ENCODE measurements at places on chromosomes 12 and 14. TPM values are rescaled to one million over a fixed set of nuclear protein-coding genes. Genes with fewer than 3 reads are reported as not detected.

Gene LMNTD1
- total RNA-seq, result not detected

- DNase-seq, result no peak
These were observed 2.0 kb upstream of the LRP1-AS start for GRCh38 chr12:57149245-57149900.

DNA sequence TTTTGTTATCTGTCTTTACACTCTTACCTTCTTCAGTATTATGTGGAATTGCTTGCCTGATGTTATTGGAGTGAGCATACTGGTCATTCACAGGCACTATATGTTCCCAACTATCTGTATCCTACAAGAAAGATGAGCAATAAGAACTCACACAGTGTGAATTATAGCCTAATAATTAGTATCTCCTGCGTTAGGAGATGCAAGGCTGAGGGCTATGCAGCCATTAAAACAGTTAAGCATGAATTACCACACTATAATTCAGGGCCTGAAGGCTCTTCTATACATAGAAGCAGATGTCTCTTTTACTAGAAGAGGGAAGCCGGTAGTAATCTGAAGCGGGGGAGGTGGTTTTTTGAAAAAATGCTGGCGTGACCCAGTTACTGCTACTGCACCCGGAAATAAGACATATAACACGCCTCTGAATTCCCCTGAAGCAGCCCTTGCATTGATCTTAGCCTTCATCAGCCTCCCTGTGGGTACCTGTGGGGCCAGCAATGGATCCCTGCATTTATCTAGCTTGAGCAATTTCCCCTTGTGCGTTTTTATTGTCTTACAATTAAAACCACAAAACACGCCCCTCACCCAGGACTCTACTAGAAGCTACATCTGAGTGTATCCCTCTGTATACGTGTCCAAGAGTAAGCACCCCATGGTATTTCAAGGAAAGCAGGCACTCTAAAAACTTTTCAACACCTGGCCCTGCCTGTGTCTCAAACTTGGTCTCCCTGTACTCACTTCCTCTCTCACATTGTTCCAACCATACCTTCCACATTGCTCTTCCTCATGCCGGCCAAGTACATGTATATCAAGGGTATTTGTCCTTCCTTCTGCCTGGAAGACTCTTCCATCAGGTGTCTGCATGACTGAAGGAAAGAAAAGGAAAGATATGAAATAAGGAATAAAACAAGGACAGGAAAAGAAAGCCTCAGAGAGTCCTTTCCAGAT is 210.9 kb upstream of the ARID2 start:
- peak; percentile 18 for DNase-seq

Gene CIROP
- not detected for total RNA-seq

GRCh38 chr14:101516401-101516800 is 44.9 kb upstream of the DIO3 start:
- no peak for DNase-seq

- DNase-seq, result no peak
These were observed 50.5 kb upstream of the PWP1 start for GRCh38 chr12:107635139-107635538.

DNA sequence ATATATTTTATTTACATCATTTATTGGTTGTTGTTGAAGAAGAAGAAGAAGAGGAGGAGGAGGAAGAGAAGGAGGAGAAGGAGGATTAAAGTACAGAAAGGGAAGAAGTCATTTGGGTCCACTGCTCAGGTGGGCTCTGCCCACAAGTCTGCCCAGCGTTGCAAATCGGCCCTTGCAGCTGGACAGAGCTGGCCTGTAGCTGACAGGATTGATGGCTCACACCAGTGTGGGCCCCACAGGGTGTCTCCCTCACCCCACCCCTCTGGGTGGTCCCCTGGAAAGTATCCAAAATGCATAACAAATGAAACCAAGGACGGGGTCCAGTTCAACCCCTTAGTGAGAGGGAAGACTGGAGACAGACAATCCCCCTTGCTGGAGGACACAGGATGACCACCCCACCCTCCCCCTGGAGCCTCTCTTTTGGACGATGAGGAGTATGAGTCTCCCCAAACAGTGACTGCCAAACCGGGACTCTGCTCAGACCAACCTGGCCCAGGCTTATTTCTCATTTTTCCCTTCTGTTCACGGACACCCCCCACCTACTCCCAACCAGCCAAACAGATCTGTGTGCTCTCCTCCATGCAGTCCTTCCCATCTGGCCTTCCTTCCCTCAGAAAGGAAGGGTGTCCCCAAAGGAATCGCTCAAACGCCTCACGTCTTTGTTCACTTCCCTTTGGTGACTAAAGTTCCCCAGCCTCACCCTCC is 17.7 kb downstream of the DPF3 start:
- no peak for DNase-seq

Gene ADAM20
- total RNA-seq, result 0.39 TPM

Gene KRT77
- not detected for total RNA-seq

Gene NPFF
- total RNA-seq, result not detected

Gene P2RX2
- total RNA-seq, result not detected

Gene TMX1
- 55.1 TPM for total RNA-seq

DNA sequence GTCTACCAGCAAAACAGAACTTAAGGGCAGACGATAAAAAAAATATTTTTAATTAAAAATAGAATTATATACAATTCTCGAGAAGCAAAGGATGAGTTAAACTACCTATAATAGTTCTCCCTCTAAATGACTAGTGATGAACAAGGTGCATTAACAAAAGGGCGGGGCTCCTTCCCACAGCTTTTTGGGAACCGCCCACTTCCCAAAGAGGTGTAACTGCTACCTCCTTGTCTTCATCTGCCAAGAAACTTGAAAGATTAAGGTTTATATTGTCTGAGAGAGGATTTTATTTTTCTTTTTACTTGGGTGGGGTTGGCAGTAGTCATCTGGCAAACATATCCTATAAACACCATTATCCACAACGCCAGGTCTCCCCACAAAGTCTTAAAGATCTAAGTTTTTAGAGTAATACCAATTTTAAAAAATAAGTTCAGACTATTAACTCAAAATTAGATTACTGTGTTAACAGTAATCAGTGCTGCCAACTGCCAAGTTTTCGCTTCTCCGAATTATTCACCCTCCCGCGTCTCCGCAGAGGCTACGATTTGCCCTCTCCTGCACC is 938 bp downstream of the RALGAPA1 start:
- DNase-seq, result no peak

DNA sequence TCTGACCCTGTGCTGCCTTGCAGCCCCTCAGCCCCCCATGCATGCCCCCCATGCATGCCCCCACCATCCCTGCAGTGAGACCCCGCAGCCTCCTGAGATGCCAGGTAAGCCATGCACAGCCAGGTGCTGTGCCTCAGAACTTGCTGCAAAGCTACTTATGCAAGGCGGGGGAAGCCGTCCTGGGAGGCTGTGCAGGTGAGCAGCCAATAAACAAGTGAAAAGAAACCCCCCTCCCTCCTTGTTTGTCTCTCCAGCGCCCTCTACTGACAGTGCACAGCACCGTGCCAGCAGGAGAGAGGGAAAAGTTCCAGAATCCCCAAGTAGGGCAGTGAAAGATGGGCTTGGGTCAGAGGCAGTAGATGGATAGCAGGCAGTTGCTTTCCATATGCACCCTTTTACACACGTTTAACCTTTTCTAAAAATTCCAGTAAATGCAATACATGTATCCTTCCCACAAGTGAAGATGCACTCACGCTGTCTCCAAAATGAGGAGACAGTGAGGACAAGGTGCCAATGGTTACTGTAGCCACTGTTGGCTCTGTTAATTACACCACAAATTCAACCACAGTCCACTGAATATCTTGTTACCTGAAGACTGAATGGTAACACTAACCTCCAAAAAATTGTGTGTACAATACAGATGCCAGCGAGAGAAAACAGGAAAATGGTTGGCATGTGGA is 18.0 kb downstream of the TNFAIP2 start:
- DNase-seq, result no peak

DNA sequence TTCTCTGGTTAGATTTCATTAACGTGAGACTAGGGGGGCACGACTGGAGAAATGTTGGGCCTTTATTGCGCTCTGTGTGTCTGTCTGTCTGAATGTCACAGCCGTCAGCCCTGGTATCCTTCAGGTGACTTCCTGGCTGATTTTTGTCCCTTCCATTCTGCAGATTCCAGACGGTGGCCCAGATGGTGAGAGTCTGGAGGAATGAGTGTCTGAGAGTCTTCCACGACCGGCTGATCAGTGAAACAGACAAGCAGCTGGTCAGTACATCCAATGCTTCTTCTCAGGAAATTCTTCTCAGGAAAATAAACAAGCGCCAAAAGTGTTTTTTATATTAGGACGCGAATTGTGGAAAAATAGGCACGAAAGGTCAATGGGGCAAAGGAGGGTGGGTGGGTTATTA is 93.5 kb downstream of the CCDC92 start:
- DNase-seq, result no peak

Gene KCNA1
- not detected for total RNA-seq

GRCh38 chr12:129617849-129618248 is 286.0 kb downstream of the TMEM132D start:
- DNase-seq, result no peak

DNA sequence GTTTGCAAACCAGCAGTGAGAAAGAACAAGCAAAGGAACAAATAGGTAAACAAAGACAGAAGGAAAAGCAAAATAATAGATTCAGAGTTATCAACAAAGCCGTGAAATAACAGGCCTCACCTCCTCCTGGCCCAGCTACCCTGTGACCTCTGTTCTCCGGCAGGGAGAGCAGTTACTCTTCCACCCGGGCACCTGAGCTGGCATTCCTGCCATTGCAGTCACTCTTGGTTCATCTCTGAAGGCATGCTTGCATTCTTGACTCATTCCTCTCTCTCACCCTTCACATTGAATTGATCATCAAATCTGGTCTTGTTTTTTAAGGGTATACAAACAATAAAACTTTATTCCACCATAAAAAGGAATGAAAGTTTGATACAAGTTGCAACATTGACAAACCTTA is 95.1 kb downstream of the TTC8 start:
- DNase-seq, result no peak

Measured in activated T-helper 2 cell treated with anti-CD3 and anti-CD28 coated beads, Interferon-gamma antibody, Interleukin-2, Interleukin-4, amounts not matched to agents 10 μg/mL and 5 μg/mL and 100 μg/mL, durations not matched to agents 14 hours and 24 hours and 36 hours (primary cell).